Fibroblast of the aortic adventitia (primary cell): ENCODE measurements at places on chromosomes 16 and 17. TPM values are rescaled to one million over a fixed set of nuclear protein-coding genes. Genes with fewer than 3 reads are reported as not detected.

GP1BA gene
- total RNA-seq = not detected in 2 replicates

PDK2 gene
- 13.2 and 37.8 TPM in 2 replicates for total RNA-seq

LRRC59 gene
- 60.3 and 126 TPM in 2 replicates for total RNA-seq

TBX2 gene
- total RNA-seq = 4.1 and 20.8 TPM in 2 replicates

GAS2L2 gene
- not detected in 2 replicates for total RNA-seq

IGF2BP1 gene
- total RNA-seq = 0.49 and 5.0 TPM in 2 replicates

OSGIN1 gene
- total RNA-seq = 6.5 and 6.6 TPM in 2 replicates

MFSD6L gene
- not detected in 2 replicates for total RNA-seq

MC1R gene
- 5.2 and 8.1 TPM in 2 replicates for total RNA-seq

HAP1 gene
- under 0.01 TPM in 1 of 2 replicates, not detected in the other for total RNA-seq

CA7 gene
- total RNA-seq = not detected in 2 replicates

CDK3 gene
- total RNA-seq = 1.1 TPM in 1 of 2 replicates, not detected in the other

SLC16A13 gene
- 0.72 and 3.1 TPM in 2 replicates for total RNA-seq

HSD11B2 gene
- total RNA-seq = not detected in 2 replicates

SCIMP gene
- not detected in 2 replicates for total RNA-seq

PIRT gene
- total RNA-seq = not detected in 2 replicates

ALOX15 gene
- total RNA-seq = 0.98 TPM in 1 of 2 replicates, not detected in the other

PRR35 gene
- not detected in 2 replicates for total RNA-seq

DNAH3 gene
- not detected in 2 replicates for total RNA-seq

TBC1D3 gene
- total RNA-seq = not detected in 2 replicates

DLX4 gene
- total RNA-seq = not detected in 2 replicates

SLC52A1 gene
- total RNA-seq = 0.09 and 0.25 TPM in 2 replicates

TNP2 gene
- not detected in 2 replicates for total RNA-seq

ACACA gene
- 67.4 and 72.7 TPM in 2 replicates for total RNA-seq

B4GALNT2 gene
- total RNA-seq = 0.45 TPM in 1 of 2 replicates, not detected in the other

DCUN1D3 gene
- total RNA-seq = 21.6 and 30.2 TPM in 2 replicates

OR3A3 gene
- total RNA-seq = not detected in 2 replicates

OMG gene
- total RNA-seq = 0.63 and 3.9 TPM in 2 replicates

CA4 gene
- not detected in 2 replicates for total RNA-seq

SLC7A5 gene
- 3.7 and 42.8 TPM in 2 replicates for total RNA-seq

PRSS36 gene
- total RNA-seq = 1.1 and 3.8 TPM in 2 replicates

C16orf92 gene
- total RNA-seq = not detected in 2 replicates

IRX5 gene
- 0.27 and 2.5 TPM in 2 replicates for total RNA-seq

UNC45B gene
- total RNA-seq = not detected in 2 replicates

GRIN2A gene
- 0.33 and 3.4 TPM in 2 replicates for total RNA-seq

NPIPA5 gene
- 0.54 TPM in 1 of 2 replicates, not detected in the other for total RNA-seq

BLMH gene
- 30.5 and 35.9 TPM in 2 replicates for total RNA-seq

RNF112 gene
- 0.36 and 2.3 TPM in 2 replicates for total RNA-seq

TP53TG3 gene
- not detected in 2 replicates for total RNA-seq

METTL22 gene
- 21.7 and 59.1 TPM in 2 replicates for total RNA-seq

PPM1E gene
- total RNA-seq = 0.41 and 0.45 TPM in 2 replicates

CDH15 gene
- 0.09 TPM in 1 of 2 replicates, not detected in the other for total RNA-seq

MYH13 gene
- total RNA-seq = not detected in 2 replicates

SPAG9 gene
- total RNA-seq = 95.9 and 135 TPM in 2 replicates

SMYD4 gene
- 7.4 and 10.7 TPM in 2 replicates for total RNA-seq

GNGT2 gene
- total RNA-seq = 0.45 TPM in 1 of 2 replicates, not detected in the other

RAB34 gene
- 154 and 412 TPM in 2 replicates for total RNA-seq

PRDM7 gene
- not detected in 2 replicates for total RNA-seq

HOXB4 gene
- total RNA-seq = 3.8 and 7.0 TPM in 2 replicates

SECTM1 gene
- 9.8 and 34.2 TPM in 2 replicates for total RNA-seq

PRR15L gene
- total RNA-seq = not detected in 2 replicates

LGALS9 gene
- total RNA-seq = 0.90 and 5.4 TPM in 2 replicates

CIBAR2 gene
- total RNA-seq = not detected in 2 replicates

ASPHD1 gene
- 0.98 and 1.5 TPM in 2 replicates for total RNA-seq

NGFR gene
- 3.3 TPM in 1 of 2 replicates, not detected in the other for total RNA-seq

CMTM2 gene
- not detected in 2 replicates for total RNA-seq

NAE1 gene
- 48.2 and 71.3 TPM in 2 replicates for total RNA-seq

CRYM gene
- 2.0 and 2.8 TPM in 2 replicates for total RNA-seq
